ENCODE measurements at places on chromosomes 13 and 19.

DNA sequence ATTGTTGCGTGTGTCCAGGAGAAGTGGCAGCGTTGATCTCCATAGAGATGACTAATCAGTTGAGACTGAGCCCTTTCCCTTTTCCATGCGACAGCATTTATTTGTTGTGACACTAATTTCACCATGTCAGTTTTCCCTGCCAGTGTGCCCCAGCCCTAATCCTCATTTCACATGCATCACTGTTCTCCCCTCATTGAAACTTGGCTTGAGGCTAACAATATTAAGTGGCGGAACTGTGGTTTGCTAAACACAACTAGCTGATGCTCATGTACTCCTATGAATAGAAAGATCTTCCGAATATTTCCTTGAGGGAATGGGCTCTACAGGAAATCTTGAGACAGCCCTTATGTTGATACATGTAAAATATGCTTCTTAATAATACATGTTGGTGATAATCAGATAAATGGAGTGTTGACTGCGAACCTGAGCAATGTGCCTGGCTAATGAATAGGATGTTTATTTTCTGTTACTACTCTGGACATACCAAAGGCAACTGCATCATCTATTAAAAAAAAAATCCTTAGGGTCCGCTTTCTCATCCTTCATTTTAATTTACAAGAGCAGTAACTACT lies 258.6 kb downstream of the ATP8A2 start:
- H3K27ac ChIP-seq = no peak overlapping the region
- no peaks in the 10 kb centered on the region for H3K4me1 ChIP-seq
- ATAC-seq = no peak
- no peaks in the 10 kb centered on the region for H3K36me3 ChIP-seq

DNA sequence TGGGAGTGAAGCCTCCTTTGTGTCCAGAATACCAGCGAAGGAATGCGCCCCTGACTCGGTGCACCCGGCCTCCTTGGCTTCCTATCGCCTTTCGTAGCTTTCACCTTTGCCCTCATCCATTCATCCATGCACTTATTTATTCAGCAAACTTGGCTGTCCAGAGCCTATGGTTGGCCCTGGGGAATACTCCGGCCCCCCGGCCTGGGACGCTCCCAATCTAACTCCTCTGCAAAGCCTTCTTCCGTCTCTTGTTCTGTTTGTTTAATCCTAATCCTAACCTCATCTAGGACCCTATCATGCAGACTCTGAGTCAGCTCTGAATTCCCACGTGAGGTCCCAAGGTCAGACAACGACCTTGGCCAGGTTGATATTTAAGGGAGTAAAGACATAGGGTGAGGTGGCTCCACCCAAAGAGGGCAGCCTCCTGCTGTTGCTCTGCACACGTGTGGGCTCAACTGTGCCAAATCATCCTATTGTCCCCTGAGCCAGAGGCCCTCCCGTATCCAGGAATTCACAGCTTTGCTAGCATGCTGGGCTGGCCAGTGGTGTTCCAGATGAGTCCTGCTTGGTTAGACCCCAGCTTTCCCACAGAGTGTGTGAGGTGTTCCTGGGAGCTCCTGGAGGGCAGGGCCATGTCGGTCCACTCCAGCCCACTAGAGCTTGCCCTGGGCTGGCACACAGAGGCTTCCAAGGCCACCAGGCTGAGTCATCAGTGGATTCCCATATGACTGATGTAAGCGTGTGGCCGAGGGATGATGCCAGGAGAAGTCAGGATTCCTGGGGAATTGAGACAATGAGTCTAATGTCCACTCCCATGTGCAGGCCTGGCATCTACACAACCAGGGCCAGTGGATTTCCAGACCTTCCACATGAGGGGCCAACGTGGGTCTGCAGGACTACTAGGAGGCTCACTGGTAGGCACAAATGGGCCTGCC lies 6.5 kb upstream of the CCNE1 start:
- ATAC-seq = no peak
- no peaks in the 10 kb centered on the region for H3K4me1 ChIP-seq
- H3K4me3 ChIP-seq = no peak overlapping the region

DNA sequence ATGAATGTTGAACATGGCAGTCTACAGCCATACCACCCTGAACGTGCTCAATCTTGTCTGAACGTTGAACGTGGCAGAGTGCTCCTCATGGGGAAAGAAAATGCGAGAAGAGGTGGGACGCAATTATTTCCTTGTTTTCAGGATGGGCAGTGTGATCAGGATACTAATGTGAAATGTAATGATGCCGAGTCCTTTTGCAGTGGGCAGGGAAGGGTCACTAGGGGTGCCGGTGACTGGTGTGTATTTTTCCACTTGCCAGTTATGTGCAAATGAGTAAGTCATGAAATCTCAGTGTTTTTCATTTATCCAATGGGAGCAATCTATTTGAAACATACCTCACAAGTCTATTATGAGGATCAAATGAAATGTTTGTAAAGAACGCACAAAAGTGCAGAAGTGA lies 84.8 kb downstream of the LNX2 start:
- no peaks in the 10 kb centered on the region for H3K27me3 ChIP-seq
- ATAC-seq = no peak
- no peaks in the 10 kb centered on the region for H3K4me1 ChIP-seq
- no peaks in the 10 kb centered on the region for H3K36me3 ChIP-seq
- H3K27ac ChIP-seq = no peak overlapping the region

GRCh38 chr19:56253737-56254136 lies 18.8 kb upstream of the EDDM13 start:
- H3K27me3 ChIP-seq = peaks cover 5% of the 10 kb centered on the region
- ATAC-seq = no peak
- H3K27ac ChIP-seq = no peak overlapping the region
- no peaks in the 10 kb centered on the region for H3K4me1 ChIP-seq

DNA sequence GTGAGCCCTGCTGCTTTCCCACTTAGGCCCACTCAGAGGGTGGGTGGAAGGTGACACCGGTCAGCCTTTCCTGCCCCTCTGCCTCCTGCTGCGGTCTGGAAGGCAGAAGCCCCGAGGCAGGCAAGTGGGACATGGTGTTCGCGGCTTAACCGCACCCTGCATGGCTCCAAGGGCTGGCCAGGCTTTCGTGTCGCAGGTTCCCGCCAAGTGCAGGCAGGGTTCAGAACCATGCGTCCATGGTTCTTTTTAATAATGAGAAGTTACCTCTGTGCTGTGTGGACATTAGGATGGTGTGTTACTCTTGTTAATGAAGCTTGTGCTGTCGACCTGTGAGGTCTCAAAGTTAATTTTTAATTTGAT lies 986 bp downstream of the DGKH start:
- peak overlapping the region; percentile 93 for H3K27ac ChIP-seq
- peaks cover 44% of the 10 kb centered on the region for H3K4me1 ChIP-seq
- H3K36me3 ChIP-seq = no peaks in the 10 kb centered on the region
- H3K27me3 ChIP-seq = no peaks in the 10 kb centered on the region

GRCh38 chr19:11693505-11694499 lies 44.9 kb downstream of the ZNF823 start:
- no peaks in the 10 kb centered on the region for H3K4me1 ChIP-seq
- H3K27me3 ChIP-seq = no peaks in the 10 kb centered on the region
- no peak for ATAC-seq
- H3K36me3 ChIP-seq = no peaks in the 10 kb centered on the region
- peak overlapping the region; percentile 89 for H3K4me3 ChIP-seq

DNA sequence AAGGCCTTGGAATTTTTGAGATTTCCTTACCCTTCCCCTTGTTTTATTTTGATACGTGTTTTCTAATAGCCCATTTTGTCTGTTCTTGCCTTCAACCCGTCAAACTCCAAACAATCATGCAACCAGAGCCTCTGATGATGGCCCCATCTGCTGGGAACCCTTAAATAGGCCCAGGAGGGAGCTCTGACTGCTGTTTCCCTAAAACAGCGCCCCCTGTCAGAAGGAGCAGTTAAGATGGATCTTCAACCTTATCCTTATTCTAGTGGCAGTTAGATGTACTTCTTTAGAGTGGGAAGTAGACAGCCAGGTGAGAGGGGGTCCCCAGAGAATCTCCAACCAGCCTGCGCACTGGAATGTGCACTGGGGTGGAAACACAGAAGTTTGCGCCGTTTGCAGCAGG lies 1031.0 kb upstream of the PCDH9 start:
- no peak overlapping the region for H3K4me3 ChIP-seq
- H3K36me3 ChIP-seq = no peaks in the 10 kb centered on the region
- no peak overlapping the region for H3K27ac ChIP-seq
- ATAC-seq = no peak
- H3K4me1 ChIP-seq = no peaks in the 10 kb centered on the region

DNA sequence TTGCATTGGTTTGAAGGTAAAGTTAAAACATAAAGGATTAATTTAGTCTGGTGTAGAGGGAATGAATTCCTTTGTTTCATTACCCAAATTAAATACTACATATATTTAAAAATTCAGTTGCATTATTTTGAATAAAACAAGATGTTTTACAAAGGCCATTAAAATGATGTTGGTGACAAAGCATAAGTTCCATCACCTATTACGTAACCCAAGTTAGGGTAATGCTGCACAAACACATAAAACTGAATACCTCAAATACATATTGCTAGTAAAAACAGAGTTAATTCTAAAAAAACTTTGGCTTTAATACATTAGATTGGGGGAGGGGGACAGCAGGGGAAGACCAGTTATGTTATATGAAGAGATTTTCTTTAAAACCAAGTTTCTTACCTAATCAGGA lies 80.3 kb downstream of the SERP2 start:
- no peaks in the 10 kb centered on the region for H3K36me3 ChIP-seq
- no peak for ATAC-seq
- H3K27ac ChIP-seq = no peak overlapping the region

DNA sequence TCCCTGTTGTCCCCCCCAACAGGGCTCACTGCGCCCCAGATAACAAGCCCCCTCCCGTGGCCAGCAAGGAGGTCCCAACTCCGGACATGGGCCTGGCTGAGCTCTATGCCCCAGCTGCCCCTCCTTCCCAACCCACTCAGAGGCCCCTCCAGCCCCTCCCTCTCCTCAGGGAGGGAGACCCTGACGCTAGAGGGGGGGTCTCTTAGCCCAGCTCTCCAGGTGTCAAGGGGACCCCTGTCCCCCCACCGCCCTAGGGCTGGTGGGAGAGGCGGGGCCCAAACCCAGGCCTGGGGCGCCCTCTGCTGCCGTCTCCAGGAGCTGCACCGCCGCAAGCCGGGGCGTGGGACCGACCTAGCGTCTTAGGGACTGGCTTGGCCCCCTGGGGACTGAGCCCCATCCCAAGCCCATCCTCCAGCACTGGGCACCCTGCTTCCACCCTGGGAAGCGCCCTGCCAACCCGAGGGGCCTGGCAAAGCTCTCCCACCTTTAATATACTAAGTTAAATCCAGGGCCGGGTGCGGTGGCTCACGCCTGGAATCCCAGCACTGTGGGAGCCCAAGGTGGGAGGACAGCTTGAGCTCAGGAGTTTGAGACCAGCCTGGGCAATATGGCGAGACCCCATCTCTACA lies 1.4 kb downstream of the GRIN3B start:
- no peak overlapping the region for H3K4me3 ChIP-seq
- peak; percentile 63 for ATAC-seq
- H3K4me1 ChIP-seq = peaks cover 9% of the 10 kb centered on the region
- no peak overlapping the region for H3K27ac ChIP-seq
- H3K27me3 ChIP-seq = peaks cover 78% of the 10 kb centered on the region

DNA sequence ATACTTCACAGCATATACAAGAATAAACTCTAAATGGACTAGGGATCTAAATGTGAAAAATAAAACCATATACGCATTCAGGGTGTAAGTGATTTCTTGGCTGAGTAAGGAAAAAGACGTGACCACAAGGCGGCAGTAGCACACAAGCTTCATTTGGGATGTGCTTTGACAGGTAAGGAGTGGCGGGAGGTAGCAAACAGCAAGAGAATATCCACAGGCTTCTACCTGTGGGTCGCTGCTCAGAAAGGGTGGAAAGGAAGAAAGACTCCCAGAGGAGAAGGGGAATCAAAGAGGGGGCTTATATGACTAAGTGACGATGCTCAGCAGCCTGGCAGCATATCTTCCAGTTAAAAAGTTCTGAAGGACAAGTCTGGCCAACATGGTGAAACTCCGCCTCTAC lies 2.5 kb upstream of the ZNF121 start:
- ATAC-seq = no peak
- peaks cover 23% of the 10 kb centered on the region for H3K27me3 ChIP-seq
- no peak overlapping the region for H3K27ac ChIP-seq
- H3K4me3 ChIP-seq = no peak overlapping the region

GRCh38 chr13:43725460-43725859 lies 61.3 kb downstream of the ENOX1 start:
- no peaks in the 10 kb centered on the region for H3K27me3 ChIP-seq
- H3K27ac ChIP-seq = no peak overlapping the region
- no peak overlapping the region for H3K4me3 ChIP-seq

Data from gastroesophageal sphincter (tissue), 4 donors.